Neuronal stem cell (in vitro differentiated cells): ENCODE measurements at places on chromosomes 2 and 18.

DNA sequence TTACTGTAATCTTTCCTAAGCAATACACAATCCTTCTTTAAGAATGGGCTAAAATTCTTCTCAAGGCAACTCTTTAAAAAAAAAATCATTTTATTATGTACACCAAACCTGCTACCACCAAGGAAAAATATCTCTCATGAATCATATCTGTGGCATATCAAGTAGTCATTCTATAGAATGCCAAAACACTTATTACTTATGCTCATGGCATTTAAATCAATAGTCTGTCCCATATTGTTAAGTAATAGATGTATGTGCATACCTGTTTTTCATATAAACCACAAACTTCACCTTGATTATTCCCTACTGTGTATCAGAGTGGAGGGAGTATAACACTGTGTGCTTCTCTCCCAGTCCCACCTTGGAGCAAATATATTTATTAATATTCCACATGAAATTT lies 95.8 kb upstream of the SETBP1 start:
- no peak for DNase-seq
- H3K27ac ChIP-seq, result no peak overlapping the region
- H3K4me3 ChIP-seq, result no peak overlapping the region
- no peaks in the 10 kb centered on the region for H3K27me3 ChIP-seq
- no peaks in the 10 kb centered on the region for H3K36me3 ChIP-seq

- no peak overlapping the region for H3K27ac ChIP-seq
- H3K4me1 ChIP-seq, result peaks cover 9% of the 10 kb centered on the region
- H3K4me3 ChIP-seq, result no peak overlapping the region
- no peaks in the 10 kb centered on the region for H3K36me3 ChIP-seq
- DNase-seq, result no peak
Measured at GRCh38 chr2:11326677-11327211, 17.7 kb downstream of the ROCK2 start.

- no peaks in the 10 kb centered on the region for H3K36me3 ChIP-seq
- DNase-seq, result no peak
- no peaks in the 10 kb centered on the region for H3K27me3 ChIP-seq
- H3K27ac ChIP-seq, result no peak overlapping the region
- no peak overlapping the region for H3K4me3 ChIP-seq
- peaks cover 5% of the 10 kb centered on the region for H3K4me1 ChIP-seq
Measured at GRCh38 chr2:105220604-105221003, 20.9 kb upstream of the GPR45 start.

GRCh38 chr2:200305797-200306195 lies 697 bp upstream of the SPATS2L start:
- H3K36me3 ChIP-seq, result no peaks in the 10 kb centered on the region
- H3K27ac ChIP-seq, result no peak overlapping the region

DNA sequence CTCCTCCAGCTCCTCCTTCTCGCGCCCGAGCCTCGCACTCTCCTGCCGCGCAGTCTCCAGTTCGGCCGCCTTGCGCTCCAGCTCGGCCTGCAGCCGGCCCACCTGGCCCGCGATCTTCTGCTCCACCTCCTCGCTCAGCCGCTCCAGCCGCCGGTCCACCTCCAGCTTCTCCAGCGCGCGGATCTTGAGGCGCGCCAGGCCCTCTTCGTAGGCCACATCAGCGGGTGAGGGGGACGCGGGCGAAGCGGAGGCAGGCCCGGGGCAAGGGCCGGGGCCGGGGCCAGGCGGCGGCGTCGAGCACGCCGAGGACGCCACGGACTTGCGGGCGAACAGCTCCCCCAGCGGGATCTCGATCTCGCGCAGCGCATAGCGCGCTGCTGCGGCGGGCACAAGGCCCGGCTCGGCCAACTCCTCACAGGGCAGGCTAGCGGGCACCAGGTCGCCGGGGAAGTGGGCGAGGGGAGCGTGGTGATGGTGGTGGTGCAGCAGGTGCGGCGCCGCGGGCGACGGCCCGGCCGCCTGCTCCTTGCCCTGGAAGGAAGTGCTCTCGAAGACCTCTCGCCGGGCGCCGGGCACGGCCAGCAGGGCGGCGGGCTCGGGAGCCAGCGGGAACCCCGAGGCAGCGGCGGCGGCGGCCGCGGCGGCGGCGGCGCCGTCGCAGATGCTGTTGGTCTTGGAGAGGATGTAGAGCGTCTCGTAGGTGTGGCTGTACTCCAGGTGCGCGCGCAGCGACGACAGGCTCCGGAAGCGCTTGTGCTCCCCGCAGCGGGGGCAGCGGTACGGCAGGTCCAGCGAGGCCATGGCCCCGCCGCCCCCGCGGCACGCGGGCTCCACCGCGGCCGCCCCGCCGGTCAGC lies 15.2 kb downstream of the FBXO41 start:
- no peak overlapping the region for H3K4me3 ChIP-seq
- H3K36me3 ChIP-seq, result no peaks in the 10 kb centered on the region
- peaks cover 16% of the 10 kb centered on the region for H3K4me1 ChIP-seq
